Stimulated activated CD4-positive, alpha-beta T cell treated with anti-CD3 and anti-CD28 coated beads, Interleukin-1b, Interleukin-23, amount 100 ng/mL, for 1 hour (primary cell): ENCODE measurements at places on chromosomes 2 and 18.

- DNase-seq = no peak
Observed at GRCh38 chr2:29810956-29811355, 110.4 kb downstream of the ALK start.

DNA sequence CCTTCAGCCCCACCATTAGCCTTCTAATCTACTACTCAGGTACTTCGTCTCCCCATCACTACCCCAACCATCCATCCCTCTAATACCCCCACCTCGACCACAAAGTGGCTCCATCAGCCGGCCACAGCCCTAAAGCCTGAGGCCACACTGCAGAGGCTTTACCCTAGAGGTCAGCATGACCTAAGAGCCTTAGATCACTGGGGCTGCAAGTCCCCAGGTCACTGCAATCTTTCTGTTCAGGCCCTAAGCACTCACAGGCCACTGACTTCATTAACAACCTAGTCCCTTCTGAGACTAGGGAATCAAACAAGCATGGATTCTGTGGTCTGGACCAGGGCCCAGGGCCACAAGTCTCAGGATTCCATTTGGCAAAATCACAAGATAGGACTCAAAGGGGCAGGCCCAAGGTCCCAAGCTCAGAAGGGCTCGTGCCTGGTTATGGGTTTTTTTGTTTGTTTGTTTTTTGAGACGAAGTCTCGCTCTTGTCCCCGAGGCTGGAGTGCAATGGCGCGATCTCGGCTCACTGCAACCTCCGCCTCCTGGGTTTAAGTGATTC, 37.0 kb upstream of the PKDCC start:
- DNase-seq = no peak

DNA sequence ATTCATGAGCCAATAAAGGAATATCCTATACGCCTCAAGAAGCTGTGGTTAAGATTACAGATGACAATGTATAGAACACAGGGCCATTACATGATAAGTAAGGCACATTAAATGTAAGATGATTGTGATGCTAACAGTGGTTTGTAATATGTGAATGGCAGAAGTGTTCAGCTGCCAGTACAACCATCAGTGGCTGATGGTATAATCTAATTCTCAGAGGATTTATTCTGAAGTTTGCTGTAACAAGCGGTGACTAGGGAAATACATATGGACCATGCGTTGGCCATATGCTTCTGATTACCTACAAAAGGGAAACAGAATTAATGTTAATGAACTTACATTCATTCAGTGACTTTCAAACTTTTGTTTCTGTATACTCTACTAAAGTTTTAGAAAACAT, 750.8 kb upstream of the KLHL29 start:
- no peak for DNase-seq

DNA sequence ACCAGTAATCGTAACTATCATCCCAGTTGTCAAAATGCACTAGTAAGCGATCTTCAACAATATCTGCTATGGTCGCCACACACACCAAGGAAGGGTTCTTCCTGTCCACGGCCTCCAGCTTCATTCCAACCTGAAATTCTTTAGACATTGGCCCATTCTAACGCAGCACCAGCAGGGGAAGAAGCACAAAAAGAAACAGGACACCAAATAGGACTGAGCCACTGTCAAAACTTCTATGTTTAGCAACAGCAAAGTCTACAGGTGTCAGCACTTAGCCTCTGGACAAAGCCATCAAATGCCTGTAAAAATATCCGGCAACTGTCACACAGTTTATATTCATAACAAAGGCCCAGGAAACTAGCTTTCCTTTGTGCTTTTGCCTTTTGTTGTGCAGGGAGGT, 175.0 kb downstream of the L3MBTL4 start:
- no peak for DNase-seq

DNA sequence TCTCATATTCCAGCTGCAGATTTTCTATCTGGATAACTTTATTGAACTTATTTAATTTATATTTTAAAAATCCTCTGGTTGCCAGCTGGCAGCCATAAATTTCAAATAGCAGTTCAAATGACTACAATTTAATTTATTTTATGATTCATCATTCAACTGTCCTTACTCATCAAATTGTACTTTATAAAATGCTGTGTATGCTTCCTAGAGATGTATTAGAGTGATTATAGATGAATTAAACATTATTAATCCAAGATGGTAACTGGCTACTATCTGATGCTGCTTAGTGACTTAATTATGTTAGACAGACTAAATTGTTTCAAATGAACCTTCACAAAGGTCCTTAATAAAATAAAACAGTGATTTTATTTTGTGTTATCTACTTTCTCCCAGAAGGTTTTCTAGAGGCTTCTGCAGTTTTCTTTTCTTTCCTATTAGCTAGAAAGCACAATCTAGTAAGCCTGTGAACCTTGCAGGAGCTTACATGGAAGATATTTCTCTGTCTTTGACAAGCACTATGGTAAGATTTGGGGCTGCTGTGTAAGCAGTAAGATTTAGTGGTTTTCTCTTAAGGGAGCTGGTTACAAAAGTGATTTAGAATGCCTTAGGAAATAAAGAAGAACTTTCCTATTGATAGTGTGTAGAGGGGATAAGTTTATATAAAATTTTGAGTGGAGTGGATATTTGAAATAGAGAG, 322.3 kb downstream of the FSIP2 start:
- DNase-seq = no peak

- no peak for DNase-seq
Observed at GRCh38 chr2:101748000-101748399, 50.5 kb downstream of the MAP4K4 start.

DNA sequence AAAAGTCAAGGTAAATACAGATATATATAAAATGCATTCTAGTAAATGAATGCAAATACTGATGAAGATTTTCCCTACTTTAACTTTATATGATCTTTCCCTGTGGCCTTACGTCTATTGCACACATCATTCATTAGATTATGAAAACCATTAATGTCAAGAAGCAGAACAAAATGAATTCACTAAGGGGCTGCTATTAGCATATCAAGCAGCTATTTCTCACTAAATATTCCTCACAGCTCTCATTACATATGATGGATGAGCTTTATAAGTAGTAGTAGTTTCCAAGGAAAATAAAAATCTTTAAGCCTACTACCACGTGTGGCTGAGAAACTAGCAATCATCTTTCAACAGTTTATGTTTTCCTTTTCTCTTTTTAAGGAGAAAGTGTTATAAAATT, 702.8 kb upstream of the SLC39A10 start:
- DNase-seq = no peak

DNA sequence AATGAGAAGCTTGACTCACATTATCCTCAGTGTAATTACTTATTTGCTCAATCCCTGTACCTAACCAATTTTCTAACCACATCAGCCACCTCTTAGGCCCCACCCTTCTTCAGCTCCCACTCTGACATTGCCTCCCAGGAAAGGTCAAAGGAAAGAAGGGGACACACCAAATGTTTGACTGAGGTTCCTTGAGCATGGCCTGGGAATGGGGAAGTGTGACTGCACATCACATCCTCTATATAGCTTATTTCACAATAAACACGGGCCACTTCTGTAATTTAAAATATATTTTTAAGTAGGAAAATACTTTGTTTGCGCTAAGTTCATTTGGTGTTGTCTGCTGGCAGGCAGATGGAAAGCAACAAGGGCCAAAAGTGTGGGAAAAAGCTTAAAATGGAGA, 3.0 kb upstream of the FIGLA start:
- DNase-seq = no peak

- no peak for DNase-seq
Observed at GRCh38 chr2:222736301-222736700, 64.8 kb downstream of the MOGAT1 start.

GRCh38 chr2:234979204-234980167, 27.7 kb downstream of the SH3BP4 start:
- DNase-seq = no peak

DNA sequence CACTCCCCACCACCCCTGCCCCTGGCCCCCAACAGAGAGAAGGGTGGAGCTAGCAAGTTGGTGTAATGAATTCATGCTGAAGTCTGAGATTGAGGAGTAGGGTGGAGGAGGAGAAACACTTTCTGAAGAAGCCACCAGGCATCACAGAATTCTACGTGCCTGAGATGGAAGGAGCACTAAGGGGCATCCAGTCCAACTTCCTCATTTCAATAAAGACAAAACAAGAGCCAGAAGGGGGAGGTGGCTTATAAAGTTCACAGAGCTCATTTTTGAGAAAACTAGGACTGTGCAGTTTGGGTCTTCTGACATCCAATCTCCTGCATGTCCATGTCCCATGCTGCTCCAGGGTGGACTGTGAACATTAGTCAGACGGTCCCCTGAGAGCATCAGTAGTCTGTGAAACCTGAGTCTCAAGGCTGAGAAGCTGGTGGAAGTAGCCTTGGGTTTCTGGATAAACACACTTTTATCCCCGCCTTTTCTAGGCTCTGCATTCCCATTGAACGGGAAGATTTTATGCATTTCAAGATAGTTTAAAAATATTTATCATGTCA, 77.7 kb downstream of the TRIM43 start:
- no peak for DNase-seq

DNA sequence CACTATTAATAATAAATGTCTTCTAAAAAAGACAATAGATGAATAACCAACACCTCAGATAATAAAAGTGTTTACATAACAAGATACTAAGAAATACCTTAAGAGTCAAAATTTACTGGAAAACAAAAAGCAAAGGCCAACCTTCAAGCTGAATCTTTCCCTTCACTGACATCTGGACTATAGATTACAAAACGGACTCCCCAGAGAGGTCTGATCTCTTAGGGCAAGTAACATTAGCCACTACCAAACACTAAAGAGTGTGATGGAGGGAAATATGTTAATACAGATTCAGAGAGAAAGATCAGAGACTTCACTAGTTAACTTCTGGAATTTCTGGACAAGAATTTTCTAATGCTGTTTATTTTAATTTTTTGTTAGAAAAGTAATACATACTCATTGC, 13.9 kb downstream of the CLASP1 start:
- DNase-seq = no peak

DNA sequence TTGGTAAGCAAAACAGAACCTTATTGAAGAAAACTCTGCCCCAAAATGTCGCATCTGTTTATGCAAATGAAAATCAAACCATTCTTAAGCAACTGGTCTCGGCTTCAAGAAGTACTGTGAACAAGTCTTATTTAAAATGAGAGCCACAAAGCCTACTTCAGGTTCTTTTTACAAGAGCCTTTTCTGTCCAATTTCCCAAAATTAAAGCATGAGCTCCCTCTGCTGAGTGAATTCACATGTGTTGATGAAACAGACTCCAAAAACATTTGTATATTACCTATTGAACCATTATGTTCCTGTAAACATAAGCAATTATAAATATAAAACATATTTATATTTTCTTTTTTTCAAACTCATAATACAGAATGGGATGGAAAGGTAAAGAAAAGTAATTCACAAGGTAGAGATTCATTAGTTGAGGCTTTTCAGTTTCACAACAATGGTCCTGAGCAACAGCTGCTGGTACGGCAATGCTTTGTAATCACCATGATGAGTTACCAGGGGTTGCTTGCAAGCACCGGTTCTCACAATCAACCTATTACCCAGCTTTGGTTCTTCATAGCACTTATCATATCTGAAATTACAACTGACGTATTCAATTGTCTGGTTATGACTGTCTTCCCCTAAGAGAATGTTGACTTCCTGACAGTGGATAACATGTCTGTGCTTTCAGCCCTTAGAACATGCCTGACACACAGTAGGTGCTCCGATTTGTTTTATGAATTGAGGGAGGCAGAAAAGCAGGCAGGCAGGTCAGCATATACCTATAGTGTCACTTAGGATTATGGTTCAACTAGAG, 108.4 kb upstream of the BZW1 start:
- no peak for DNase-seq

GRCh38 chr18:48576457-48576771, 37.6 kb downstream of the CTIF start:
- no peak for DNase-seq

- no peak for DNase-seq
Observed at GRCh38 chr2:22748909-22749308, 636.1 kb upstream of the KLHL29 start.

DNA sequence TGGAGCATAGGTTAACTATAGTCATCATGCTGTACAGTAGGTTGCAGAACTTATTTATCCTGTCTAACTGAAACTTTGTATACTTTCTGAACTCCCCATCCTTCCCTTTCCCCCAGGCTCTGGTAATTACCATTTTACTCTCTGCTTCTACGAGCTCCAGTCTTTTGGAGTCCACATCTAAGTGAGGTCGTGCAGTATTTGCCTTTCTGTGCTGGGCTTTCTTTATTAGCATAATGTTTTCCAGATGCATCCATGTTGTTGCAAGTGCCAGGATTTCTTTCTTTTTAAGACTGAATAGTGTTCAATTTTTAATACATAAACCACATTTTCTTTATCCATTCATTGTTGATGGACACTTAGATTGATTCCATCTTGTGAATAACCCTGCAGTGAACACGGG, 464.1 kb downstream of the TGIF1 start:
- DNase-seq = no peak

DNA sequence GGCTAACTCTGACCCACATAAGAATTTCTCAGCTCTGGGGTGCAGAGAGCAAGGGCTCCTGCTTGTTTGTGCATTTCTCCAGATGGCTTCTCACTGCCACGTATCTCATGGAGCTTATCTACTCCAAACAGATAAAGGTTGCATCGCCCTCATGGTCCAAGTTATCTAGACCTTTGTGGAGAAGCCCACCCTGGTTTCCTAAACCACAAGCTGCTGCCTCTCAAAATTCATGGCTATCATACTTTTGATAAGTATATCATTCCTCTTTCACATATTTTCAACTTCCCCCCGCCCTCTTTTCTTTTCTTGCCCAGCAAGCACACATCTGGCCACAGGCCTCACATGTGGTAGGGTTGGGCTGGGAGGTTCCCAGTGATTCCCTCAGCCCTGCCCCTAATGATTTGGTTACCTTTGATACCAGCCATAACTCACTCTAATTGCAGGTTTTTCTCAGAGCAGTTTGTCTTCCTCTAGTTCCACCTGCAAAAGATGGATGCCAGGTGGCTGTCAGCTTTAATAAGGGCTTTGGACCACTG, 146.0 kb downstream of the RHBDD1 start:
- DNase-seq = no peak

DNA sequence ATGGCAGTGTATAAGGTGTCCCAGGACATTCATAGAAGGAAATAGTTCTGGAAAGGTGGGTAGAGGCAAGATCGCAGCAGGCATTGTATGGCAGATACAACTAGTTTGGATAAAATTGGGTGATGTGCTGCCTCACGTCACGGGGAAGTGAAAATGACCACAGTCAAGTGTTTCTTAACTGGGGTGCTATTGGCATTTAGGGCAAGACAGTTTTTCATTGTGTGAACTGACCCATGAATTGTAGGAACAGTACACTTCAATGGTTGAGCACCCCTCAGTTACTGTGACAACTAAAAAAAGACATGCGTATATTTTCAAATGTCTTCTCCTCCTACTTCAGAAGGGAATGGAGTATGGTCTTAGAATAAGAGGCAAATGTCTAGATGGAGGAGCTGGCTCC, 22.3 kb upstream of the CYRIA start:
- no peak for DNase-seq

DNA sequence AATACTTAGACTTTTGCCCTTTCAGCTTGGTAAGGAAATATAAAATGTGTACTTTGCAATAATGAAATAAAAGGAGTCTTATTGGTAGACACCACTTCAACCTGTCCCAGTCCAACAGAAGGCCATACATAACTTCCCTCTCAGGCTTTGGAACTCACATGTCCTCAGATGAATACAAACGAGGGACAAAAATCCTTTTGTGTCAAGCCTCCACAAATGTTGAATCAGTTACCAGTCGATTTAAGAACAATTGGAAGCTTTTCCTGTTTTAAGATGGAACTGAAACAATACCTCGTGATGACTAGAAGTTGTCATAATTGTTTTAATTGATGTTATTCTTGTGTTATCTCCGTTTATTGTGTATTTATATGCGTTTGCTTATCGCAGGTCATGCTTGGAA, 385.1 kb upstream of the POU3F3 start:
- no peak for DNase-seq

- no peak for DNase-seq
Observed at GRCh38 chr2:16167870-16168426, 227.6 kb downstream of the MYCN start.
